ENCODE measurements at places on chromosomes 5 and 9.

- peak; percentile 88 for DNase-seq
Measured at GRCh38 chr5:55534436-55535198, at the start of gene PLPP1. TSS of gene PLPP1 (minus strand) at chr5:55534964. CDS start at chr5:55534629, 335 bp downstream.

DNA sequence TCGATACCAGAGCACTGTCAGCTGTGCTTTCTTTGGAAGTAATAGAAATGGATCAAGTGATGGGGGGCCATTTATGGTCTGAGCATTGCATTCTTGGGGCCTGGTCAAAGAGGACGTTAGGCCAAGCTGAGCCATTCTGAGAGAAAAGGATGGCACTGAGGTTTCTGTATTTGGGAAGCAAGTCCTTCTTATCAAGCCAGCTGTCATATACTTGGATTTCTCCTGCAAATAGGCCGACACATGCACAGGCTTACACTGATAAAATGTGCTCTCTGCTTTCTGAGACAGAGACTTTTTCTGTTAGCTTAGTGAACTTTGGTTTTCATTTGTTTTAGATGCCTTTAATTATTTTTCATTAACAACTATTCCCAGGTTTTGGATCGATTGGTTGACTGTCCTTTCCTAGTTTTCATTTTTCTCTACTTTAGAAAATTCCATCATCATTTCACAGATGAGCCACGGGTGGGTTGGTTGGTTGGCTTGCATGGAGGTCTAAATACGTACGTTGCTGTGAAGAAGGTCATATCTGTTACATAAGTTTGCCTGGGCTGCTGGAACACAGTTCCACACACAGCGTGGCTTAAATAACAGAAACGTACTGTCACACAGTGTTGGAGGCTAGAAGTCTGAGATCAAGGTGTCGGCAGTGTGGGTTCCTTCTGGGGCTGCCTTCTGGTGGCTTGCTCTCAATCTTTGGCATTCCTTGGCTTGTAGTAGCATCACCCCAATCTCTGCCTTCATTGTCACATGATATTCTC, 20.3 kb downstream of the TMOD1 start:
- no peak for DNase-seq

- no peak for DNase-seq
Measured at GRCh38 chr9:114314256-114314867, 8.5 kb upstream of the ORM1 start.

- no peak for DNase-seq
Measured at GRCh38 chr5:51385216-51385615, 2.0 kb downstream of the ISL1 start.

DNA sequence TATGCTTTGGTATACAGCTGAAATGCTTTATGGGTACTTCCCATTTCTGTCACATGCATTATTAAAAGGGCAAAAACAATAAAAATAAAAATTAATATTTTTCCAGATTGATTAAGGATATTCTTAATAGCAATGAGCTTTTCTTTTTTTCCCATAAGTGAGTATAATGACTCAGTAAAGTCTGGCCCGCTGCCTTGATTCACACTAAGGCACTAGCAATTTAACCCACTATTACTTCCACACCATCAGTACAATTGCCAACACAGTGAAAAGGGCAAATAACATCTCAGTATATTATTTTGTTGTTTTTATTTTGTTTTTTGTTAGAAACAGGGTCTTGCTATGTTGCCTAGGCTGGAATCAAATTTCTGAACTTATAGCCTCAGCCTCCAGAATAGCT, 150.1 kb downstream of the RNF180 start:
- no peak for DNase-seq

DNA sequence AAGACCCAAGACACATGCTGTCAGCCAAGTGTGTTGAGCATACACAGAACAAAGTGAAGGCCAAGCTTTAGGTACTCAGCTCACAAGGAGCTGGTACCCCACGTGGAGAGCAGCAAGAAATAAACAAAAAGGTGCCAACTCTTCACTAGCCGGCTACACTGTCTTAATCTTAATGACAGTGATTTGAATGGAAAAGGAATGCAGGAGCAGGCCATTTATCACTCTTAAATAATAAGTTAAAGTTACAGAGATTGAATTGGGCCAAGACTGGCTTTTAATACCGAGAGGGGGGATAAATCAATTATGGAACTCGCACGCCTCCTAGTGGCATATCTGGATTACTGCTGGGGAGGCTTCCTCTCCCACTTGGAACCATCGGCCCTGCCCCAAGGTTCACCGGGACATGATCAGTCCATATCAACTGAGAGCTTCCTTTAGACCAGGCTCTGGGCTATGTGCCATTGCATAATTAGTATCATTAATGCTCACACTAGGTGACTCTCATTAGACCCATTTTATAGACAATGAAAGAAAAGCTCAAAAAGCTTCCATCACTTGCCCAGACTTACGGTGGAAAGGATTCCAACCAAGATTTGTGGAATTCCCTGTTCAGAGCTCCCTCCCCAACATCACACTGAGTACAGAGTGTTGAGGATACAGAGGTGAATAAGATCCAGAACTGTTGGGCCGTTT, 94.0 kb downstream of the ACTL7B start:
- peak; percentile 48 for DNase-seq

- DNase-seq, result no peak
Measured at GRCh38 chr5:34682926-34683623, 26.9 kb downstream of the RAI14 start.

- no peak for DNase-seq
Measured at GRCh38 chr9:107852891-107853290, 363.3 kb upstream of the KLF4 start.

GRCh38 chr5:173612948-173613347, 3.5 kb downstream of the BOD1 start:
- no peak for DNase-seq

DNA sequence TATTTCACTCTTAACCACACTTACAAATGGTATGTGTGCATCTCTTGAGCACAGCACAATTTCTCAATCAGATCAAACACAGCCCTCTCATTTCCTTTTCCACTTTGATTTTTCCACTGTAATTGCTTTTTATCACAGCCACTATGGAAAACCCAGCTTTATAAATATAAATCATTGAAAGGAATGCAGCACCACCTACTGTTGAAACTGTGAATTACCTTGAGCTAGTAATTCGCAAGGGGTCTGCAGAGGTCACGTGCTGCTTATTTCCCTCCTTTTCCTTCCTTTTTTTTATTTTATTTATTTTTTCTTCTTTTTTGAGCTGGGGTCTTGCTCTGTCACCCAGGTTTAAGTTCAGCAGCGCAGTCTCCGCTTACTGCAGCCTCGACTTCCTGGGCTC, 76.9 kb downstream of the CDH6 start:
- no peak for DNase-seq

- no peak for DNase-seq
Measured at GRCh38 chr9:136614967-136615623, 47.6 kb upstream of the EGFL7 start.

DNA sequence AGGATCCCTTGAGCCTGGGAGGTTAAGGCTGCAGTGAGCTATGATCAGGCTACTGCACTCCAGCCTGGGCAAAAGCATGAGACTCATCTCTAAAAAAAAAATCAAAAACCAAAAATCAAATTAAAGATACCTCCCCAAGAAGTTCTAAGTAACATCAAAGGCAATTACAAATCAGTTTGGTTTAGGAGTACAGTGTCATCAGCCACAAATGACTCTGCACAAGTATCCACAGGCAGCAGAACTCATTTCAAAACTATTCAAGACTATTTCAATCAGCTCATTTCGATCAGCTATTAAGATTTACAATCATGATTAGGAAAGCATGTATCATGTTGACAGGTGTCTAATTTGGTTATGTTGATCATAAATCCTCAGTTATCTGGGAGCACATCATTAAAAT, 19.1 kb downstream of the TRMO start:
- no peak for DNase-seq

DNA sequence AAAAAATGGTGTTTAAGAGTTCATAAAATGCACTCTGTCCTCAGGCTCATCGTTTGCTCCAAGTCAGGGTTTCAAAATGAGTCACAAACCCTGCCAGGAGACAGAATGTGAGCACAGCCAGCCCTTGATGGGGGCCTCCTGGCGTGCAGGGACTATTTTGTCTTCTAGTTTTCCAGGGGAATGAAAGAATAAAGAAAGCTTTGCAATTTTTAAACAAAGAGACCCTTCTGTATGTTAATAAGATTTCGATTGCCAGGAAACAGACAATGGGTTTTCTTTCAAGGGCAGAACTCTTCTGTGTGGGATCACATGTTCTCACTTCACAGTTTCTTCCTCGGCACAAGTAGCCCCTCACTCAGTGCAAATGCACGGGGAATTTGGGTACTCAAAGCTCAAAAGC, 121.4 kb upstream of the C6 start:
- no peak for DNase-seq

DNA sequence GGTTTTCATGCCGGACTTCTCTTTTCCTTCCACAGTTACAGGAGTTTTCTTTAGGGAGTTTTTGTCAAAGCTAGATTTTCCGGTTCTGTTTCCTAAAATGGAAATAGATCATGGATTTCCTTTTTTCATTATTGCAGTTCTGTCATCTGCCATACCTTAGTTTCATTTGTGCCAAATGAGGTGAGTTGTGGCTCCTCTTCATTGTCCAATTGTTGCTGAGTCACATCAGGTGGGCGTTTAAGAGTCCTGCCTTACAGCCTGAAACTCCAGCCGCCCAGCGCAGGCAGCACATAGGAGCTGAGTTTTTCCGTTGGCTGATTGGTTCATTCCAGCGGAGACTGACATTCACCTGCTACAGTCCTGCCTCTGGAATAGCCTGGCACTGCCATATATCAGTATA, 14.1 kb downstream of the SLC25A25 start:
- no peak for DNase-seq

GRCh38 chr9:133754688-133755227, 16.6 kb upstream of the SARDH start:
- no peak for DNase-seq

- DNase-seq, result peak; percentile 86
Measured at GRCh38 chr5:138032572-138033385, at the start of gene FAM13B. TSS of gene FAM13B (minus strand) at chr5:138033079. CDS start at chr5:138019111, 13,968 bp downstream.

DNA sequence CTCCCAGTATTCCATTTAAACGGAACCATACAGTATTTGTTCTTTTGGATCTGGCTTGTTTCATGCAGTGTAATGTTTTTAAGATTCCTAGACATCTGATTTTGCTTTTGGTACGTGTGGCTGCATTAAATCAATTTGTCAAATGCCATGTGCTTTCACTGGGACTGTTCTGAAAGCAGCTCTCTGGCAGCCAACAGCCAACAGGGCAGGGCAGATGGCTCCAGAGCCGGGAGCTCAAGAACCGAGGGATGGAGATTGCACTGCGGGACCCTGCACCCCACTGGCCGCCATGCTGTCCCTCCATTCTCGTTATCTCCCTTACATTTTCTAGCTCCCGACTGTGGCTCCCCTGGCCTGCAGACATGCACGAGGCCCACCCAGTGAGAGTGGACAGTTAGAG, 33.4 kb upstream of the AIF1L start:
- no peak for DNase-seq

DNA sequence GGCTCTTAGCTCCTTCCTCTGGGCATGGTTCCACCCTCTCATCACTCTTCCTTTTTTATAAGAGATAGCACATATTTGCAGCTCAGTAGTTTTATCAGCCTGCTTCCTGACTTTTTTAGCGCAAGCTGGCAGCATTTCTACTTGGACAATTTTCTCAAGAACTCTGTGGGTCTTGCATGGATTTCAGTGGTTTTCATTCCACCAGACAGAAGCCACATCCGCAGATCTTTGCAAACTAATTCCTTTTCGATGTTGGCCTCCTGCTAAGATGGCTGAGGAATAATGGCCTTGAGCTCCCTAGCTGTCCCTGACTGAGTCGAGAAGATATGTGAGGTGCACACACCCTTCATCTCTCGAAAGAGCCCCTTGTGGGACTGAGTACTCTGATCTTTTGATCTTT, 49.5 kb downstream of the GALNT12 start:
- DNase-seq, result no peak

DNA sequence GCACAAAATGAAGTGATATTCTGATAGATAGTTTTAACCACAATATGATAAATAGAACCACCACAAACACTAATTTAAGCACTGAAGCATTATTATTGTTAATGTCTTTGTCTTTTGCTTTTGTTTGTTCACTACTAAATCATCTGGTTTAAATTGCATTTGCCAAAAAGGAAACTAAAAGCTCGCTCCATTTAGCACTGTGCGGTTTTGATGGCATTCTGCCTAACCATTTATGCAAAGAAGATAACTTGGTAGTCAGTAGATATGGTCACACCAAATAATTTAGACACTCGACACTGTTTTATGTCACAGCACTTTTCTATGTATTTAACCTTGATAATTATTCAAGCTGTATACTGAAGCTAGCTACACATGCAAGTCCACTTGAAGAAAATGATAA, 849.8 kb upstream of the CDH6 start:
- DNase-seq, result no peak

- DNase-seq, result no peak
Measured at GRCh38 chr9:108477529-108478006, 378.2 kb downstream of the ACTL7B start.

- no peak for DNase-seq
Measured at GRCh38 chr9:99787556-99787955, 34.1 kb upstream of the NR4A3 start.

DNA sequence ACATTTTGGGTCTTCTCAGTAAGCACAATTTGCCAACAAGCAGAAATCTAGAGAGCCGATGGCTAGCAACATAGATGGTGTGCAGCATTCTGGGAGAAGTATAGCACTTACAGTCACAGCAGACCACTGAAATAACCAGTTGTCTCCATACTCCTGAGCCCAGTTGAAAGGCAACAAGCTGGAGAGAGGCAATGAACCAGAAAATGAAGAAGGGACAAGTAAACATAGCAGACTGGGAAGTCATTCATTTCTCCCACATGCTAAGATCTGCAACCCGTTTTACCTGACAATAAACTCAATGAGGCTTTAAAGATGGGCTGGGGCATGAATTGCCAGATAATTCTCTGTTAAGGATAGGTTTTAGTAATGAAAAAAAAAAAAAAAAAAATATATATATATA, 575.6 kb upstream of the GRAMD2B start:
- no peak for DNase-seq

All from stimulated activated CD4-positive, alpha-beta T cell treated with anti-CD3 and anti-CD28 coated beads, Interleukin-15, amount 100 ng/mL, for 24 hours (primary cell).